GM23338 (cell line): ENCODE measurements at places on chromosomes 5 and 9. TPM values are rescaled to one million over a fixed set of nuclear protein-coding genes. Genes with fewer than 3 reads are reported as not detected.

DNA sequence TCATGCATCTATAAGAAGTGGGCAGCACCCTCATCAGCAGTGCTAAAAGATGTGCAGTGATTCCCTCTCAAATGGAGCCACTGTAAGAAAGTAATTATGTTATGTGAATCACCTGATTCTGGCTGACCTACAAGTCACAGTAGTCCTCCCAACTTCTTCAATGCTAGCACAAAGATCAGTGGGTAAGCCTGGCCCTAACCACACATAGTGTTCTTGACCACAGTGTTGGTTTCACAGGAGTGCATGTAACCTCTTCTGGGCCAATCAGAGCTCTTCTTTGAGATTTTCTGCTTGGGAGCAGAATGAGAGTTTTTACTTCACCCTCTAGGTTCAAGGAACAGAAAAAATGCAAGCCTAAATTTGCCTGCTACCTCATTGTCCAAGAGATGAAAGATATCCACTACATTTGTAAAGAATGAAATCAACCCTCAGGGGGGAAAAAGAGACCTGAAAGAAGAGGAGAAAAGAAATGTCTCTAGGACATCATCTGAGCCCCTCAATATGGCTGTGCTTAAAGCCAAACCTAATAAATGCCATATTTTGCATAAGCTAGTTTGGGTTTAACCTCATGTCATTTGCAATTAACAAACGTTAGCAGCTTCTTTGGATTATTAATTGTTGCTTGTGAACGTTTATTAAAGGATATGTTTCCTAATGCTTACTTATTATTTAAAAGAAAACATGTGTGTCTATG is 65.3 kb upstream of the ADRB2 start:
- H3K4me1 ChIP-seq: no peaks in the 10 kb centered on the region
- no peak overlapping the region for H3K4me3 ChIP-seq
- H3K27ac ChIP-seq: no peak overlapping the region
- no peaks in the 10 kb centered on the region for H3K27me3 ChIP-seq

Gene HMMR
- 54.8 and 77.9 TPM in 2 replicates for total RNA-seq

Gene SPAAR
- not detected in 2 replicates for total RNA-seq

- no peak for DNase-seq
- peaks cover 7% of the 10 kb centered on the region for H3K4me1 ChIP-seq
- no peak overlapping the region for H3K27ac ChIP-seq
- no peaks in the 10 kb centered on the region for H3K36me3 ChIP-seq
- no peaks in the 10 kb centered on the region for H3K27me3 ChIP-seq
Measured at GRCh38 chr5:1723957-1724821, 75.4 kb downstream of the MRPL36 start.

DNA sequence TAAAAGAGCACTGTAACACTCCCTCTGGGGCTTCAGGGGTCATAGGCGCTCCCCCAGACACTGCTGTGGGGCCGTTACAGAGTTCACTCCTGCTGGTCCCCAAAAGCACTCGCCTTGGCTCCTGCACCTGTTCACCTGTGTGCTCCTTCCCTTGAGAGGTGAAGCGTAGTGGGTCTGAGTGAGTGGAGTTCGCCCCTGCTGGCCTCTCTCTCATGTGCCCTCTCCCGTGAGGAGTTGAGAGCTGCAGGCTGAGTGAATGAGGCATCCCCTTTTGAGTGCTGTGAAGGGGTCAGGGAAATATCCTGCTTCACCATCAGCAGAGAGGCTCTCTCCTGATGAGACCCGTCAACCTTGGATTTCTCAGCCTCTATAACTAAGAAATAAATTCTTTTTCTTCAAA is 134.6 kb upstream of the TUT7 start:
- H3K4me1 ChIP-seq: no peaks in the 10 kb centered on the region
- no peak overlapping the region for H3K27ac ChIP-seq
- H3K4me3 ChIP-seq: no peak overlapping the region
- H3K36me3 ChIP-seq: no peaks in the 10 kb centered on the region
- H3K27me3 ChIP-seq: no peaks in the 10 kb centered on the region

Gene CXXC5
- 97.9 and 111 TPM in 2 replicates for total RNA-seq

- no peaks in the 10 kb centered on the region; the same call in 1 of the 2 replicates for H3K4me1 ChIP-seq
- DNase-seq: no peak
- H3K27ac ChIP-seq: no peak overlapping the region
- H3K4me3 ChIP-seq: peak overlapping the region; percentile 49
Measured at GRCh38 chr5:176618783-176619182, 8.8 kb upstream of the GPRIN1 start.

Gene CNTNAP3B
- total RNA-seq: 1.9 and 2.4 TPM in 2 replicates

DNA sequence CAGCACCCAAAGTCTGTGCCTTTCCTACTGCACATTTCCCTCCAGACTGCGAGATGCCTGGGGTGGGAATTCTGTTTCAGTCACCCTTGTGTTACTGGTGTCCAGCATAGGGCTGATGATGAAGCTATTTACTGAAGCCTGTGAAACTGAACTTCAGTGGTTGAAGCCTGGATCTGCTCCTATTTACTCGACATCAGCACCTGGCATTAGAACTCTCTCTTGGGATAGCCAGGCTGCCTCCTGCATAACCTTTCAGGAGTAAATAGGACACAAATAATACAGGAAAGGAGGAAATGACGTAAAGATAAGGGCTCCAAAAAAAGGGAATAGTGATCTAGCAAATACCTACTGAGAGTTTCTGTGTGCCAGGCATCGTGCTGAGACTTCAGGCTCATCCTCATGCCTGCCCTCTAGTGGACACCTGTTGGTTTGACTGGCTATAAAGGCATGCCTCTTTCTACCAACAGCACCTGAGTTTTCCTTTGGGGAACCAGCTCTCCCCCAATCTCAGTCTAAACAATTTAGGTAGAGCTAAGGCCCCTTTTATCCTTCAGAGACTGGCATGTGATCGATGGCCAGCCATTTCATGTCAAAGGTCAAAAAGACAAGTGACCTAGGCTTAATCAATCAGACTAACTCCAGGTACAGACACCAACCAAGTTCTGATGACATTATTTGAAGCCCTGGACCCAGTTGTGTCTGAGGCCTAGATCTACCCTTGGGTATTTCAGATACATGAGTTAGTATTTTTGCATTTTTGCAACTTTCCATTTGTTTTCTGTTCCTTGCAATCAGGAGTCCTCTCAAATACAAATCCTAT is 192.1 kb upstream of the TRIM32 start:
- peaks cover 29% of the 10 kb centered on the region for H3K4me1 ChIP-seq
- no peak overlapping the region for H3K27ac ChIP-seq
- DNase-seq: peak; percentile 83

Gene HTR4
- total RNA-seq: 0.10 TPM in 1 of 2 replicates, not detected in the other

GRCh38 chr5:96927008-96927407 is 8.9 kb upstream of the LNPEP start:
- no peak overlapping the region for H3K4me3 ChIP-seq
- H3K4me1 ChIP-seq: no peaks in the 10 kb centered on the region
- no peak overlapping the region for H3K27ac ChIP-seq
- H3K27me3 ChIP-seq: no peaks in the 10 kb centered on the region

- peaks cover 43% of the 10 kb centered on the region for H3K4me1 ChIP-seq
- peak; percentile 67 for DNase-seq
- no peaks in the 10 kb centered on the region for H3K27me3 ChIP-seq
- H3K36me3 ChIP-seq: no peaks in the 10 kb centered on the region
- H3K4me3 ChIP-seq: no peak overlapping the region
Measured at GRCh38 chr9:76887951-76888350, 18.0 kb downstream of the PRUNE2 start.

DNA sequence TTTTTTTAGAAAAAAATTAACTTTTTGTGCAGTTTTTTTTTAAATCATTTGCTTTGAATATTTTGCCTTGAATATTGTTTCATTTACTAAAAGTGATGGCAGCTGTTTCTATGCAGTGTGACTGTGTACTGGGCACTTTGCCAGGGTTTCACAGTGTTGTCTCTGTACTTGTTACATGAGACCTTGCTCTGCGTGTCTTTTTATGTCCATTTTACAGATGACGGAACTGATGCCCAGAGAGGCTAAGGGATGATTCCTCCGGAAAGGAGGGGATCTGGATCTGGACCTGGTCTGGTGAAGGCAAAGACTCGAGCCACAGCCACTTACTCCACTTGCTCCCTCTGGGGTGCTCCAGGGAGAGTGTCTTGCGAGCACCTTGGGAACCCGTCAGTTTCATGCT is 124.8 kb upstream of the PTCH1 start:
- no peaks in the 10 kb centered on the region for H3K4me1 ChIP-seq
- H3K36me3 ChIP-seq: no peaks in the 10 kb centered on the region
- no peak for DNase-seq
- H3K4me3 ChIP-seq: no peak overlapping the region
- H3K27ac ChIP-seq: no peak overlapping the region
- H3K27me3 ChIP-seq: no peaks in the 10 kb centered on the region

- H3K4me1 ChIP-seq: no peaks in the 10 kb centered on the region
- no peaks in the 10 kb centered on the region for H3K27me3 ChIP-seq
Measured at GRCh38 chr5:83209963-83210362, 132.6 kb downstream of the XRCC4 start.

Gene GLDC
- total RNA-seq: 133 and 139 TPM in 2 replicates

Gene PDE8B
- 0.45 and 0.54 TPM in 2 replicates for total RNA-seq

DNA sequence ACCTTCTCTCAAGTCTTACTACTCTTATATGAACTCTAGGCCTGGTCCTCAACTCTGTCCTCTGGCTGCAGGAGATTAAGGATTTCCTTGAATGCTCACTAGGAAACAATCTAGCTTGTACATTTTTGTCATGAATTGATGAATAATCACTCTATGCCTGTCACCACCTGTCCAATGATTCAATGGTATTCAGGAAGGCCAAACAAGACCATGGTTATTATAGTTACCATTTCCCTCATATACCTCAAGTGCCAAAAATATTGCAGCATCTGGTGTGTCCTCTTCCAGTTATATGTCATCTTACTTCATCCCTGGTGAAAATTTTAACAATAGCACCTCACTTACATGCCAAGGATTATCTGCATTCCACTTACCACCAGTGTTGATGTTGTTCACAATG is 179.0 kb upstream of the MOCS2 start:
- no peaks in the 10 kb centered on the region for H3K27me3 ChIP-seq
- H3K36me3 ChIP-seq: no peaks in the 10 kb centered on the region
- DNase-seq: no peak
- H3K27ac ChIP-seq: no peak overlapping the region
- H3K4me3 ChIP-seq: no peak overlapping the region

DNA sequence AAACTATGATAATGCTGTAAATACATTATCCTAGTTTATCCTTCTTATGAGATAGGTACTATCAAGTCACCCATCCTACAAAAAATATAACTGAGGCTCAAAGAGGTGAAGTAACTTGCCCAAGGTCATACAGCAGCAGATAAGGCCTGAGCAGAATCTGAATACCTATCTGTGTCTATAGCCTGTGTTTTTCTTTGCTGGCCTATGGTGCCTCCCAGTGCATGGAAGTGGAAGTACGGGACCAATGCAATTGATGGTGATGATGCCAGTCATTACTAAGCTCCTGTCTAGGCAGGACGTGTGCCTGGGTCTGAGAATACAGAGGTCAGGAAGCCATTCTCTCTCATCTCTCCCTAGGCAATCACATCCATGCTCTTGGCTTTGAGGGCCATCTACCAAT is 67.8 kb downstream of the FAT2 start:
- H3K27ac ChIP-seq: no peak overlapping the region
- no peak overlapping the region for H3K4me3 ChIP-seq
- no peaks in the 10 kb centered on the region for H3K27me3 ChIP-seq
- H3K36me3 ChIP-seq: no peaks in the 10 kb centered on the region
- peak; percentile 83 for DNase-seq
- no peaks in the 10 kb centered on the region for H3K4me1 ChIP-seq

DNA sequence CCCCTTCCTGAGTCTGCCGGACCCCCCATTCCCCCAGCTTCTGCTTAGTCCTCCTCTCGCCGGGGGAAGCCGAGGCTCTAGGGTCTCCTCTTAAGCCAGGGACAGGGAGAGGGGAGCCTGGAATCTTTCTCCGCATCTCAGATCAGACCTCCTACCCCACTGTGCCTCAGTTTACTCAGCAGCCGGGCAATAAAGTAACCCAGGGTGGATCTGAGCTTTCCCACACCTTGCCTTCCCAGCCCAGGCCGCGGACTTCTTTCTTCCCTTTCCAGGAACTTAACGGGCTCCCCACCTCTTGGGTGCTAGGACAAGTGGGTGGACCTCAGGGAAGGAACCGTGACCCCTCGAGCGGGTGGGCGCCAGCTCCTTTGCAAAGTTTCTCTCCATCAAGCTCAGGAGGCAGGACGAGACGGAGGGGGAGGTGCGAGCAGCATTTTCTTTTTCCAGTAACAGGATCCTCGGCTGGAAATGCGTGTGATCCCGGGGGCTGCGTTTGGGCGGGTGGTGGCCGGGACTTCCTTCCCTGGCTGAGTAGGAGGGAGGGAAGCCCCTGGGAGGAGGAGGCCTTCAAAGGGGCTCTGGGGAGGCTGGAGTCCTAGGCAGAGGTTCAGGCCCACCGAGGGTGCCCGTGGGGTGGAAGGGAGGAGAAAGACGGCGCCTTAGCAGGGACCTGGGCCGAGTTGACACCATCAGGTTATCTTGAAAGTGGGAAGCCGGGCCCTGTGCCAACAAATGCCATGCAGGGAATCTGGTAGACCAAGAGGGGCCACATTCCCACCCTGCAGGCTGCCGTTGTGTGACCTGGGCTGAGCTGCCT is 795 bp downstream of the DAB2IP start:
- peak; percentile 74 for DNase-seq
- H3K27ac ChIP-seq: no peak overlapping the region
- H3K27me3 ChIP-seq: peaks cover 7% of the 10 kb centered on the region; the same call in 1 of the 2 replicates

GRCh38 chr5:10201223-10201868 is 48.3 kb downstream of the ATPSCKMT start:
- H3K27ac ChIP-seq: no peak overlapping the region
- peaks cover 6% of the 10 kb centered on the region; the same call in 1 of the 2 replicates for H3K36me3 ChIP-seq
- H3K27me3 ChIP-seq: no peaks in the 10 kb centered on the region
- H3K4me3 ChIP-seq: no peak overlapping the region
- peaks cover 11% of the 10 kb centered on the region for H3K4me1 ChIP-seq

DNA sequence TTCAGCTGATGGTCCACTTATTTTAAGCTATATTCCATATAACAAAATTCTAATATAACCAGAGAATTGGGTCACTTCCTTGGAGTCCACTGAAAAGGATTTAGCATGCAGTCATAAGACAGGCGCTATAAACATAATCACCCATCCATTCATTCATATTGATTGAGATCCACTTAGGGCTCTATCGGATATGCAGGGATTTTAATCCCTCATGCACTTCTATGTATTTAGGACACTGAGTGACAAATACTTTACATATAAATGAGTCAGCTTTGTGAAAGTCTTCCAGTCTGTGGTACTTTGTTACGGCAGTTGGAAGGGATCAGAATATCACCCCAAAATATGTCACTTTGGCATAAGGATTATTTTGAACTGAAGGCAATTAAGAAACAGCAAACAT is 127.3 kb upstream of the ZNF608 start:
- H3K4me3 ChIP-seq: no peak overlapping the region
- DNase-seq: no peak

DNA sequence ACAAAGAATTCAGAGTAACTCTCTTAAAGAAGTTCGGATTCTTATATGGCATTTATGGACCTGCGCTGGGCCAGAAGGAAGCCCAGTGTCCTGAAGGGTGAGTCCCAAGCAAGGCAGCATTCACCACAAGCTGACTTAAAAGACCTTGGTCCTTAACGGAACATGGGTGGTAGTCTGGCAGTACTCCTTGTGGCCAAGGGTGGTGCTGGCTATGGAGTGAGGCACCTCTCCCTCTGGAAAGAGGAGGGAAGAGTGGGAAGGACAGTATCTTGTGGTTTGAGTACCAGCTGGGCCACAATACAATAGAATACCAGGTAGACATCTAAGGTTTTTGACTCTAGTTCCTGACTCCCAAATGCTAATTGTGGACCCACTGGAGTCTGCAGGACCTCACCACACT is 425.7 kb upstream of the CYLC2 start:
- no peaks in the 10 kb centered on the region; the same call in 1 of the 2 replicates for H3K36me3 ChIP-seq
- no peaks in the 10 kb centered on the region for H3K4me1 ChIP-seq
- no peak overlapping the region for H3K4me3 ChIP-seq
- no peaks in the 10 kb centered on the region for H3K27me3 ChIP-seq

GRCh38 chr5:139287890-139288635 is 5.5 kb upstream of the MATR3 start:
- no peaks in the 10 kb centered on the region for H3K4me1 ChIP-seq
- no peak overlapping the region for H3K4me3 ChIP-seq
- H3K36me3 ChIP-seq: peaks cover 23% of the 10 kb centered on the region
- peak overlapping the region; percentile 99; the same call in 1 of the 2 replicates for H3K27ac ChIP-seq
- no peaks in the 10 kb centered on the region for H3K27me3 ChIP-seq
- DNase-seq: no peak
